Amygdala (tissue), 56 donors: ENCODE measurements at places on chromosomes 5 and 9.

DNA sequence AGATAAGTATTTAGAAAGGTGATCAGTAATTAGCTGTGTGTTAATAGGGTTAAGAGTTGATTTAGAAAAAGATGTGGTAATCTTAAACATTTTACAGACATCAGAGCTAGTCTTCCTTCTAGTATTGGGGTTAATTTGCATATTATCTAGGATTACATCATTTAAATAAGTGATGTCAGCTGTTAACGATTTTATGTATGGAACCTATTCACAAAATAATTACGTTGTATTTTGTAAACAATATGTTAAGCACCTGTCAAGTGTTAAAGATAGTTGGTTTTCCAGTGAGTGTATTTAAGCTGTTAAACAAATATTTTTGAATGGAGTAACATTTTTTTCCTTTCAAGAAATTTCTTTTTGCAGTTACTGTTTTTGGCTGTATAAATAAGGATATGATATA, 2.2 kb downstream of the DCP2 start:
- DNase-seq, result no peak

GRCh38 chr9:129610213-129610472, 10.8 kb downstream of the C9orf50 start:
- DNase-seq, result no peak

DNA sequence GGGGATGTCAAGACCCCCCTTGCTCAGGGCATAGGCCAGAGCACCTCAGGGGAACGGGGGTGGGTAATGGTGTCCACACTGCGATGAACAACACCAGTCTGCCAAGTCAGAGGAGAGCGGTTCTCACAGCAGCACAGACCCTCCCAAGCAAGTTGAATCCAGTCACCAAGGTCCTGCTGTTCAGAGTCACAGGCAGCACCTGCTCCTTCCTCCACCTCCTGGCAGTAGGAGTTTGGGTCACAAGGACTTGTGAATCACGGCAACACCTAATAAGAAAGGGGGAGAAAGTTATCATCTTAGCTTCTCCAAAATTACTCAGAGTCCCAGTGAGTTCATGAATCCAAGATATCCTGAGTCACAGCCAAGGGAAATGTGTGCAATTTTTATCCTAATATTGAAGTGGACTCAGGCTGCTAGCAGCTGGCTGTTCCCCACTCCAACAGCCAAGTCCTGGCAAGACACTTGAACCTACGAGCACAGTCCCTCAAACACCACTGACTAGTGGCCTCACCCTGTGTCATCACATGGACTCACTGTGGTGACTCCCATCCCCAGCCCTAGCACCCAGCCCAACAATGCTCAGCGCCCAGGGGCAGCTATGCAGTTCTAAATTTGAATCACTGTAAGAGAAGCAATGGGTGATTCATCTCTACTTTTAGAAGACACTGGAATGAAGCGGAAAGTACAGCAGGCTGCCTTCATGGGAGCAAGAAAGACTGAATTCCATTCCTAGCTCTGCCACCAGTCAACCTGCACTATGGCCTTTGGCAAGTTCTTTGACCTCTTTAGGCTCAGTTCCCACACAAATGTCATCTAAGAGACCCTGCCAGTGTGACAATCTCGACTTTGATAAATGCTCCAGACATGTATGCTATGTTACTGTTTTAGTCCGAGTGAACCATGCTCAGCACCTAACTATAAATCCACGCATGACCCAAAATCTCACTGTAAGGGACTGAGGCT, 113.7 kb downstream of the KLHL3 start:
- no peak for DNase-seq

GRCh38 chr9:113481176-113481787, 17.8 kb downstream of the RGS3 start:
- DNase-seq, result no peak

GRCh38 chr5:39072925-39073766, 1.1 kb downstream of the RICTOR start:
- peak; percentile 35 for DNase-seq

- DNase-seq, result no peak
Measured at GRCh38 chr5:174243904-174244303, 198.4 kb downstream of the NSG2 start.

DNA sequence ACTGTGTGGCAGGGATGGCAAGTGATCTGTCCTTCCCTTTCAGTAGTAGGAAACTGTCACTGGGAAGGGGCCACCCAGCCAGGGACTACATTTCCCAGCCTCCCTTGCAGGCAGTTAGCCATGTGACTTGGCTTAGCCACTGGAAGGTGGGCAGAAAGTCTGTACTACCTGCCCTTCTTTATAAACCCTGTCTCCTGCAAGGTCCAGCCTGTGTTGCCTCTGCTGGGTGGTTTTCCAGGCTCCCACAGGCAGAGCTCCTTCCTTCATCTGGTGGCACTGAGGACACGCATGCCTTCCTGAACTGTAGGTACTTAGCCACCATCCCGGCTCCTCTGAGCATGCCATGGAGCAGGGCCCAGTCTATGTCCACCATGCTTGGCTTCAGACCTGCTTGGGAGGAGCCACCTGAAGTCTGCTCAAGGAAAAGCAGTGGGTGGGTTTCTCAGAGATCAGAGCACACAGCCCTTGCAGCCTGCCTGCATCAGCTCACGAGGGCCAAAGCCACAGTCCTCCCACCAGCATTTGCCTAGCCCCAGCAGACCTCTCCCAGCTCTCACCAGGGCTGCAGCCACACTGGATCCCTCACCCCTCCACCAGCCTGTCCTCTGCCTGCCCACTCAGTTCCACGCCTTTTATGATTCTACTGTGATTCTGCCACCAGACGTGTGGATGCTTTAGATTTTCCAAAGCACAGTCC, 16.7 kb upstream of the SLC25A51 start:
- DNase-seq, result no peak

GRCh38 chr9:27152405-27152718, 43.3 kb downstream of the TEK start:
- no peak for DNase-seq

DNA sequence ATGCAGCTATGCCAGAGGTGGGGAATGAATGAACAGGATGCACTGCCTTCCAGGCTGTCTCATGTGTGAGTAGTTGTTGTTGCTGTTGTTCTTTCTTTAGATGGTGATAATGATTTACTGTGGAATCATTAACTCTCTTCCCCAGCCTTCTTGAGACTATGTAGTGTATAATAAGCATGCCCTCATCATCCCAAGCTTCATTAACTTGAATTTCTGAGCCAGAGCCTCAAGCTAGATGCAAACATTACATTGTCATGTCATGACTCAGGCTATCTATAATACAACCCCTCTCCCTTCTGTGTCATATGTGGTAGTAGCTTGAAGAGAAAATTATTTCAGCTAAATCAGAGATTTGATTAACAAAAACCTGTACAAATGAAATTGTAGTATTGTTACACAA, 10.0 kb upstream of the ADAMTSL1 start:
- no peak for DNase-seq

DNA sequence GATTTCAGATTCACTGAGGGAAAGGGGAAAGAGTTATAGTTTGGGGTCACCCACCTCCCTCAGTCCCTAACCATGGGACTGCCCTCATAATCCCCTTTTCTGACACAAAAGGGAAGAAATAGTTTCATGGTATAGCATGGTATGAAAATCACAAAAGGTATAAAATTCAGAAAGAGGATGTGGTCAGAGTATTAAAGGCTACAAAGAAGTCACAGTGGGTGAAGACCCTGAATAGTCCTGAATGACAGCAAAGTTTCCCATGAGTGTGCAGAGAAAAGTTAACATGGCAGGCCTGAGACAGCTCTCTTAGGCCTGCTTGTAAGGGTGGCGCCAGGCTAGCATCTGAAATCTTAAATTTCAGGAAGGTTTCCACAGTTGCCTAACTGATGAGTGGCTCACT, 290.6 kb upstream of the ZNF608 start:
- no peak for DNase-seq

DNA sequence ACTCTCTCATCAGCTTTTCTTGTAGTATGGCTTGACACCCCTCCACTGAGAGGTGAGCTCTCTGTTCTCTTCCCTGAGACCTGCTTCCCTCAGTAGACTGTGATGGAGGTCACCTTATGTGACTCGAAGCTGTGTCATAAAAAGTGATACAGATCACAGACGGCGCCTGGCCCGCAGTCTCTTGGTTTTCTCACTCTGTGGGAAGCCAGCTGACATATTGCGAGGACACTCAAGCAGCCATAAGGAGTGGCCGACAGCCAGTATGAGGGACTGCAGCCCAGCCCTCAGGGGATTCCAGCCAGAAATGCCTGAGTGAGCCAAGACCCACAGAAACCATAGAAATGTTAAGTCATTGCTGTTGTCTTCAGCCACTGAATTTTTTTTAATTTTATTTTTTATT, 38.0 kb downstream of the GADD45G start:
- no peak for DNase-seq

DNA sequence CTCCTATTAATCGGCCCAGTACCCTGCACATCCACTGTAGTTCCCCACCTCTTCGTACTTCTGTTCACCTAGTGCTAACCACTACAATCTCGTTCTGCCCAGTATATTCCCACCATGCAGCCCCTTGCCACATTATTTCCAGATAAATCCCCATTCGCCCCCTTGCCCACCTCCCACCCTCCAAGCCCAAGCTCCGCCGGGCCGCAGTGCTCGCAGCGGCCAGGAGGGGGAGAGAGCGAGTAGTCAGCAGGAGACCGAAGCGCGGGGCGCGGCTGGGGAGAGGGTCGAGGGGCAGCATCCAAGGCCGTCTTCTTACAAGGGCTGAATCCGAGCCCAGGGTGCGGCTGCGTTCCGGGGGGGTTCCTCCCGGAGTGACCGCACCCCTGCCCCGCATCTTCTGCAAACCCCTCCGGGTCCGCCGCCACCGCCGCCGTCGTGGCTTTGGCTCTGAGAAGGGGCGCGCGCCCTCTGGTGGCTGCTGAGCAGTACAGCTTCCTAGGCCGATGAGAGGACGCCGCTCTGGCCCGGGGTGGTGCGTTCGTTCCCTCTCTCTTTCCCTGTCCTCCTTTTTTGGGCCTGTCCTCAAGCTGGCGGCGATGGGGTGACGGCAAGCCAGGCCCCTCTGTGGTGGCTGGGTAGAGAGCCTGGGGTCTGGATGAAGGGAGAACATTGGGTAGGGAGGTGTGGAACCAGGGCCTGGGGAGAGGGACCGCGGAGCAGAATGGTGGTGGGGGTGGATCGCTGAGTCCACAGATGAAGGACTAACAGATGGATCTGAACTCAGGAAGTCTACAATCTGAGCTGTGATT, 30.0 kb upstream of the PSD2 start:
- peak; percentile 73 for DNase-seq

GRCh38 chr9:134661791-134662142, 20.2 kb downstream of the COL5A1 start:
- no peak for DNase-seq

- DNase-seq, result peak; percentile 79
Measured at GRCh38 chr5:78359831-78360673, at the start of gene SCAMP1. Gene SCAMP1 (plus strand): TSS chr5:78360617. CDS start chr5:78360672, 55 bp downstream.

- DNase-seq, result no peak
Measured at GRCh38 chr5:150092159-150092787, 5.9 kb upstream of the CSF1R start.

DNA sequence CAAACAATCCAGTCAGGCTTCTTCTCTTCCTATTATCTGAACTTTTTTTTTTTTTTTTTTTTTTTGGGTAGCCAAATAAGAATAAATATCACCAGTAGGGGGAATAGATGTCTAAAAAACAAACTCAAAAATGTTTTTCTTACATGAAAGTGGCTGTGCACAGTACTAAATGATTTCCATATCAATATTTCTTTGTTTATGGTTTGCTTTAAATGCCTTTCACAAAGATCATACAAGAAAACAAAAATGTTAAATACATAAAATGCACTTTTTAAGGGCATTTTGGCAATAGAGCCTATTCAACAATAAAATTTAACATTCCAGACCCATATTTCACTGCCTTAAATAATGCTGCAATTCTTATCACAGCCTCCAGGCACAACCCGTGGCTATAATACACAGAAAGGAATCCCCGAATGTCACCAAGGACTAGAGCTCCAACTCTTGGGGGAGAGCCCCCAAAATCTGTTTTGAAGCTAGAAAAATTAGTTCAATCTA, 91.1 kb upstream of the TBCA start:
- DNase-seq, result no peak

- DNase-seq, result no peak
Measured at GRCh38 chr5:159345336-159345735, 15.0 kb upstream of the IL12B start.

- DNase-seq, result peak; percentile 66
Measured at GRCh38 chr5:142012186-142012785, 541 bp downstream of the GNPDA1 start.

DNA sequence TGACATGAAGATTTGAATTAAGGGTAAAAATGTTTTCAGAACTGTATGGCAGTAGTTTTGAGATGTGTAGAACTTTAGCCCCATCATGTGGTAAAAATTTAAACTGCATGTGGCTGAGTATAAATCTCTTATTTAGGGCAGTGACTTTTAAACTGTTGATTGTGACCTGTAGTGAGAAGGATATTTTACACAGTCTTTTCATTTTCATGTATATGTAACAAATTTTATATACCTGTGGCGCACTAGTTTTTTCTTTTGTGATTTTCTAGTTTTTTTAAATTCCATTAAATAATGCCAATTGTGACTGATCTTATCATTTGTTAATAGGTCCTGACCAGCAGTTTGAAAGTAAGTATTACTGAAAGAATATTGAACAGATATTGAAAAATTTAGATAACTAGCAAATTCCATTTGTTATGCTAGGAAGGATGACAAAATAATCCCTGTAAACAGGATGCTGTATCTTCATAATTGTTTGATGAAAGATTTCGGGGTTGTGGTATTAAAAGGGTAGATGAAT, 47.2 kb downstream of the GPBP1 start:
- no peak for DNase-seq

- DNase-seq, result no peak
Measured at GRCh38 chr5:1052641-1053390, 44.2 kb downstream of the NKD2 start.

- DNase-seq, result no peak
Measured at GRCh38 chr9:111458139-111459009, 25.8 kb downstream of the ECPAS start.

DNA sequence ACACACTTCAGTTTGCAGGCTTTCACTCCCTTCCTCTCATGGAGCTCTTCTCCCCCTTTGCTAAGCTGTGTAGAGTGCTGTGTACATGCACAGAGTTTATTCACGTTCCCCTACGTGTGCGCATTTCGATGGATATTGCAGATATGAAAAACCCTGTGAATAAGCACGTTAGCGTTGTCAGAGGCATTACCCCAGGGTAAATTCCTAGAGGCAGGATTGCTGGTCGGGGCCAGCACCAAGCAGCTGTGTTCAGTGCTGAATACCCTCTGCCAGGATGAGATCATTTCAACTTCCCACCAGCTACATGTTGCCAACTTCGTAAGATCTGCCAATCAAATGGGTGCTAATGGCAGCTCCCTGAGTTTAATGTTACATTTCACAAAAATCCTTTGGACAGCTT, 172.3 kb upstream of the PPP1R26 start:
- no peak for DNase-seq

DNA sequence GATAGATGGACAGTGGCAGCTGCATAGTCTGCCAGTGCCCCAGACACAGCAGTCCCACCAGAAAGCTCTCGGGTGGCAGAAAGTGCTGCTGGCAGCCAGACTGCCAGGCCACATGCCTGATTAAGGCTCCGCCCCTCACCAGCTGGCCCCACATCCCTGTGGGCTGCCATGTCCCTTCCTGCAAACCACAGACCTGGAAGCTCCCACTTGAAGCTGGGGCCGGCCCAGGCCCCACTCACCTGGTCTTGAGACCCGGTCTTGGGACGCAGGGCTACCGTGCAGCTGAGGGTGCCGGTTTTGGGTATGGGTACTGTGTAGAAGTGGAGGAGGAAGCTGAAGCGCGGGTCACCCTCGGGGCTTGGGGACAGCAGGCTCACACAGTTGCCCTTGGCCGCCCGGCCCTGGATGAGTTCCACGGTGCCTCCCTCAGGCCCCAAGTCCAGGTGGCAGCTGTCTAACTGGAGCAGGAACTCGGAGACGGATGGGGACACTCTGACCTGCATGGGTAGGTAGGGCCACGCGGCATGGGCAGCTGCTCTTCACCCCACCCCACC, 15.3 kb downstream of the FPGS start:
- DNase-seq, result no peak
